ENCODE measurements at places on chromosomes 12 and 14. TPM values are rescaled to one million over a fixed set of nuclear protein-coding genes. Genes with fewer than 3 reads are reported as not detected.

The RNASE3 gene
- total RNA-seq: not detected

The ACOT2 gene
- 48.0 TPM for total RNA-seq

The SMAGP gene
- total RNA-seq: 8.4 TPM

The GPRC5A gene
- total RNA-seq: 25.8 TPM

The PRH2 gene
- 0.32 TPM for total RNA-seq

Measured in fibroblast of villous mesenchyme (primary cell).